RKO (cell line): ENCODE measurements at places on chromosomes 7 and 10.

DNA sequence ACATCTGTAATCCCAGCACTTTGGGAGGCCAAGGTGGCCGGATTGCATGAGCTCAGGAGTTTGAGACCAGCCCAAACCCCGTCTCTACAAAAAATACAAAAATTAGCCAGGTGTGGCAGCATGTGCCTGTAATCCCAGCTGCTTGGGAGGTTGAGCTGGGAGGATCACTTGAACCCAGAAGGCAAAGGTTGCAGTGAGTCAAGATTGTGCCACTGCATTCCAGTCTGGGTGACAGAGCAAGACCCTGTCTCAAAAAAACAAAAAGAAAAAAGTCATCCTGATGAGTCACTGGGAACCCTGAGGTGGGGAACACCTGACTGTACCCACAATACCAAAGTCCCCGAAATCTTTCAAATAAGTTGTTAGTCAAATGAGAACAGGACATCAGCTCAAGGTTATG is 80.0 kb downstream of the NEBL start:
- no peak for DNase-seq

- DNase-seq, result no peak
Measured at GRCh38 chr10:21172930-21173801, 276.1 kb upstream of the NEBL start.

GRCh38 chr10:44916429-44916828 is 5.3 kb downstream of the TMEM72 start:
- DNase-seq, result no peak

DNA sequence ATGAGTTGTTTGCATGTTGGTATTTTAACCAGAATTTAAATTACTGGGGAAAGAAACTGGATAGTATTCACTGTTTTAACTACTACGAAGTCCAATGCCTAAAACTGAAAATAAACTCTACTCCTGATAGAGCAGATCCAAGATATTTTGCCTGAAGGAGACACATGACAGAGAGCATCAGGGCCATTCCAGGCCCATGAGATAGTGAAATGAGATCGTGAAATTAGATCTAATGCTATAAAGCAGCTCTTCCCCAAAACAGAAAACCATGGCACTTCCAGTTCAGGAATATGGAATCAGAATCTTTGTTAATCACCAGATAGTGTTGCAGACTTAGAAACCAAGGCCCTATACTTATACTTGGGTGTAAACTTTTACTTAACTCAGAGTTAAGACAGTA is 124.3 kb upstream of the CACNA2D1 start:
- DNase-seq, result no peak

DNA sequence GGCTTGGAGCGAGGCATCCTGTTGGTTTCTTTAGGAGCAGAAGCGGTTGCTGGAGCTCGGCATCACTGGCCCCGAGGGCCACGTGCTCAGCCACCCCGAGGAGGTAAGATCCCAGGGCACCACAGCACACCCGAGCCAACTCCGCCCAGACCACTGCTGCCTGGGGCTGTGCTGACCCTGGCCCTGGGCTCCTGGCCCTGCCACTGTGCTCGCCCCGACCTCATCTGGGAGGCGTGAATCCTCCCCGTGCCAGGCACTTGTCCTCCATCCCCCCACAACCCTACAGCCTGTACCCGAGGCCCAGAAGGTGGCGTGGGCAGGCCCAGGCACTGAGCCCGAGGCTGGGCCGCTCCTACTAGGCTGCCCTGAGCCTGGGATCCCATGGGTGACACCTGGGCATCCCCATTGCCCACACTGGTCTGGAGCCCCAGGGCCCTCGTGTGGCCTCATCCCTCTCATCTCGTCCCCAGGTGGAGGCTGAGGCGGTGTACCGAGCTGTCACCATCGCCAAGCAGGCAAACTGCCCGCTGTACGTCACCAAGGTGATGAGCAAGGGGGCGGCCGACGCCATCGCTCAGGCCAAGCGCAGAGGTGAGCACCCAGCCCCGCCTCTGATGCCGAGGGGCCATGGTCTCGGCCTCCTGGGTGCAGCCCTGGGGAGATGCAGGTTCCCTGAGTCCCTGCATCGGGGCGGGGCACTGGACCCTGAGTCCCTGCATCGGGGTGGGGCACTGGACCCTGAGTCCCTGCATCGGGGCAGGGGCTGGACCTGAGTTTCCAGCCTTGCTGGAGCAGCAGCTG is 11.8 kb downstream of the DPYSL4 start:
- no peak for DNase-seq

- no peak for DNase-seq
Measured at GRCh38 chr10:1417574-1417973, 319.8 kb downstream of the ADARB2 start.

DNA sequence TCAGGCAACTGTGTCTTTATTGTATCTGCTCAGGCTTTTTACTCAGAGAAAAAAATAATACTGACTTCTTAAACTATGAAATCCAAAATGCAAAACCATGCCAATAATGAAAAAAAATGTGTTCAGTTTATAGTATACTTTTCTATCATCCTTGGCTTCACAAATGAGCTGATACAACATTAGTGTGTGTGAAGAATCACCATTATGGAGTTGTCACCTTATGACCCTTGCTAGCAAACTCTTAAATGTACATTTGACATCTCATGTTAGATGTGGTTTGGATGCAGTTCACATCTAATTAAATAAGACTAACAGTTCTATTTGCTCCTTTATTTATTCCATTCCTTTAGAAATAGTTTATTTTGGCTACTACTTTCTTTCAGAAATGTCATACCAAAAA is 4.2 kb upstream of the OR2A2 start:
- DNase-seq, result no peak

GRCh38 chr10:129744134-129745111 is 219.7 kb downstream of the EBF3 start:
- no peak for DNase-seq

- no peak for DNase-seq
Measured at GRCh38 chr7:85882335-85882734, 695.5 kb upstream of the SEMA3D start.

- DNase-seq, result no peak
Measured at GRCh38 chr7:112089551-112089950, 116.6 kb downstream of the DOCK4 start.

GRCh38 chr10:22643116-22643515 is 71.3 kb downstream of the PIP4K2A start:
- no peak for DNase-seq

DNA sequence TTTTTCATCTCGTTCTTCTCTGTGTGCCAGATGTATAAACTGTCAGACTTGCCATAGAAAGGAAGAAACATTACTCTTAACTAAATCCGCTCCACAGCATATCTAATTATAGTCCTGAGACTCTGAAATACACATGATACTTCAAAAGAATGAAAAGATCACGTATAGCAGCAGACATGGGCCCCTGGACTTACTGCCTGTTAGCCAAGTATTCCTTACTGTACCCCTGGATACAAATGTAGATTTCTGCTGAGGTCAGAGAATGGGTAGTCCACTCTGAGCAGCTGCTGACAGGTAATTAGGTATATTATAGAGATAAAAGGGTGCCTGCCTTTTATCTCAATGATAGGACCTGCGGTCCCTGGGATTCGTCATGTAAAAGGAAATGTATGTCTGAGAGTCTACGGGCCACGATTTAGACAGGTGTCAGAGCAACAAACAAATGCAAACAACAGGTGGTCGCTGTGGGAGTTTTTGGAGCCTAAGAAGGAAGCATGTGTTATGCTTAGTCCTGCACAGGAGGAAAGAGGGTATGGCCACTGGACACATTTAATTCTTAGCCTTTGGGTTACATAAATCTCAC is 69.4 kb downstream of the VOPP1 start:
- DNase-seq, result no peak

DNA sequence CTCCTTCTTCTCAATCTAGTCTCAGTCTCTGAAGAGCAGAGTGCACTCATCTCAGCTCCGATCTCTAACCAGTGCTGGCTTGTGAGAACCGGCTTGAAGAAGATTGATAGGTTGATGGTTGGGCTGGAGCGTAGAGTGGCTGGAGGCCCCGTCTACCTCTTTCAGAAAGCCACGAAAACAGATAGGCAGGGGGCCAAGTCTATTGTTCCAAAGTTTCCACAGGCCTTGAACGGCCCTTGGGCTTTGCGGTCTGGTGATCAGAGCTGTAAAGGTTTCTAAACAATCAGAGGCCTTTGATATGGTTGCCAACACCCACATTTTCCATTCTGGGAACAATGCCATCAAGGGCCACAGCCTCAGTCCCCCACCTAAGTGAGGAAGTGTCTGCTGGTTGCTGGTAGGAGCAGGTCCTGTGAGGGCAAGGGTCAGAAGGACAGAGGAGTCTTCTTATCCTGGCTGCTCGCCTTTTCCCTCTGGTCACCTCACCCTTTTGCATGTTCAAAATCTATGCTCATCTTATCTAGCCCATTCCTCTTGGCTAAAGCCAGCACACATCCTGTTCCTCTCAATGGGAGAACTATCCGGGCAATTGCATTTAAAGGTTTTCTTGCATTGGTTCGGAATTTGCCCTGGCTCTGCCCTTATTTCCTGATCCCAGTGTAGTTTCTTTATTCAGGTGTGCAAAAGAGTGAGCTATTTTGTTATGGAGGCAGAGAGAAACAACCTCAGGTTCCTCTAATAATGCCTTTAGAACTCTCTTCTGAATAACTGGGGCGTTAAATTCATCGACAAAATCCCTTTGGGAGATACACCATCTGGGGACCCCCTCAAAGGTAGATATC is 70.3 kb upstream of the KMT2E start:
- DNase-seq, result no peak
